ENCODE measurements at places on chromosomes 4 and X.

- no peak for DNase-seq
Observed at GRCh38 chrX:123859409-123859845, 426 bp upstream of the XIAP start.

DNA sequence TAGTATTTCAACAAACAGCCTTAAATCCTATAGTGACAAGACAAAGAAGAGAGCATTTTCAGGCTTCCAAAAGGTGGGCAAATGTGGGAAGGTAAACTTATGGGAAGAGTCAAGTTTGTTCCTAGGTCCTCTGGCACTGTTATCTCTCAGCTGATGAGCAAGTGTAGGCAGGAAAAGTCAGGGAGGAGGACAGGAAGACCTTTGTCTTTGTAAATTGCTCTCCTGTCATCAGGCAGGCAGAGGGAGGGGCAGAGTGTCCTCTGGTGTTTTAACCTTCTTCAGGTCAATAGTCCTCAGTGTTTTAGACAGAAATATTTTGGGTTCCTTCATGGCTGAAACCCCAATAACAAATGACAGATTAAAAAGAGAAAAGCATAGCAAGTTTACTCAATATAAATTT, 13.5 kb upstream of the GEMIN8 start:
- no peak for DNase-seq

- DNase-seq = no peak
Observed at GRCh38 chr4:9384126-9384525, 21.2 kb downstream of the USP17L30 start.

DNA sequence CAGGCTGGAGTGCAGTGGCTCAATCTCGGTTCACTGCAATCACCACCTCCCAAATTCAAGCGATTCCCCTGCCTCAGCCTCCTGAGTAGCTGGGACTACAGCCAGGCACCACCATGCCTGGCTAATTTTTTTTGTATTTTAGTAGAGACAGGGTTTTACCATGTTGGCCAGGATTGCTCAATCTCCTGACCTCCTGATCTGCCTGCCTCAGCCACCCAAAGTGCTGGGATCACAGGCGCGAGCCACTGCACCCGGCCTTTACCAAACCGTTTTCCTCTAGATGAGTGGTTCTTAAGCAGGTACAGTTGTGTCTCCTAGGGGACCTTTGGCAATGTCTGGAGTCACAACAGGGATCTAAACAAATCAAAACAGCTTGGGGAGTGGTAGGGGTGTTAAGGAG, 11.6 kb downstream of the AMELX start:
- no peak for DNase-seq

GRCh38 chrX:131305926-131306325, 16.8 kb upstream of the IGSF1 start:
- DNase-seq = no peak

- peak; percentile 48 for DNase-seq
Observed at GRCh38 chr4:73508651-73509050, 27.1 kb downstream of the AFM start.

GRCh38 chr4:67983333-67983732, 20.0 kb upstream of the TMPRSS11A start:
- DNase-seq = no peak

DNA sequence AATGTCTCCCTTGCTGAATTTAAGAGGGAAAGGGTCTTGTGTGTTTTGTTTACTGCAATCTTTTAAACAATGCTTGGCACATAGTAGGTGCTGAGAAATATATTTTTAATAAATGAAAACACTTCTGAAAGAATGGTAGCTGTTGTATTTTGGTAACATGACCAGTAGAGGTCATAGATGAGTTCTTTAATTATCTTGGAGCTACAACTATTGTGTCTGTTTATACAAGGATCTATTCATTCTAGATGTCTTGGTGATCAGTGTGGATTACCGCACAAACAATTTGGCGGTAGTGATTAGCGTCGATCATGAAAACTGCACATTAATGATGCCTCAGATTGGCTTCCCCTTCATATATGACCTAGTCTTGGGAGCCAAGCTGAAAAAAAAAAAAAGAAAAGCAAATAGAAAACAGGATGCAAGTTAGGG, 21.4 kb upstream of the SCRG1 start:
- DNase-seq = peak; percentile 26

GRCh38 chrX:18698737-18699650, 8.5 kb upstream of the PPEF1 start:
- DNase-seq = no peak

GRCh38 chrX:11416600-11416999, 123.4 kb downstream of the AMELX start:
- DNase-seq = no peak
